ENCODE measurements at places on chromosomes 5 and 9.

- DNase-seq = no peak
Observed at GRCh38 chr9:35820076-35820475, 5.2 kb upstream of the HINT2 start.

DNA sequence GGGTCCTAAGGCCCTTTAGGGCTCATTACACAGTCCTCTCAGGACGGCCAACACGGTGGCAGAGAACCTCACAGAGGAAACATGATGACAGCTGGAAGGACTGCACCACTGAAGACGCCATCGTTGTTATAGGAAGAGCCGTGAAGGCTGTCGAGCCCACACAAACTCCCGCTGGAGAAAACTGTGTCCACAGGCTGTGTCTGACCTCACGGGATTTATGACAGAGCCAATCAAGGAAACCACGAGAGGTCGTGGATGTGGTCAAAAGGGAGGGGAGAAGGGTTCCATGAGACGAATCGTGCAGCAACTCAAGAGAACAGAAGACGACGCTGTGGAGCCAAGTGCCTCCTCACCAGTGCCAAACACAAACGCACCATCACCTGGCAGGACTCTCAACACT is 12.2 kb downstream of the QSOX2 start:
- no peak for DNase-seq

GRCh38 chr5:142245786-142246185 is 79.0 kb downstream of the SPRY4 start:
- DNase-seq = no peak

- no peak for DNase-seq
Observed at GRCh38 chr5:19605846-19606407, 382.1 kb downstream of the CDH18 start.

GRCh38 chr9:132066511-132066910 is 13.2 kb downstream of the MED27 start:
- DNase-seq = no peak
